ENCODE measurements at places on chromosomes 1 and 21. TPM values are rescaled to one million over a fixed set of nuclear protein-coding genes. Genes with fewer than 3 reads are reported as not detected.

Gene SPRR2E
- total RNA-seq, result not detected

Gene MAP3K21
- total RNA-seq, result 1.0 TPM

GRCh38 chr1:171645553-171646248, 6.8 kb downstream of the MYOC start:
- DNase-seq, result no peak

DNA sequence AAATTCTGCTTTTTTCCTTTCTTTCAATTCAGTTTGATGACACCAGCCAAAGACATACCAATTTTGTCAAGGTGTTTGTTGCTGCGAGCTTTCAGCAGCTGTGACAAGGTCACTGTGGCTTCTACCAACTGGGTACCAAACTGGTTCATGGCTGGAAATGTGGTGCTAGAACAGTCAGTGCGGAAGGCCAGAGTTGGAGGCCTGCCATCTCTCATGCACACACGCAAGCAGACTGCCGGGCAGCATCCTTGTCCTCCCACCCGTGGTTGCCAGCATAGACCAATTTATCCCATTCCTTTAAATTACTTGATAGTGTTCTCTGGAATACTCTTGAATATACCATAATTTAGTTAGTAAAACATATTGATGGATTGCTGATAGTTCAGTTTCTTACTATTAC, 79.9 kb upstream of the GPR52 start:
- no peak for DNase-seq

DNA sequence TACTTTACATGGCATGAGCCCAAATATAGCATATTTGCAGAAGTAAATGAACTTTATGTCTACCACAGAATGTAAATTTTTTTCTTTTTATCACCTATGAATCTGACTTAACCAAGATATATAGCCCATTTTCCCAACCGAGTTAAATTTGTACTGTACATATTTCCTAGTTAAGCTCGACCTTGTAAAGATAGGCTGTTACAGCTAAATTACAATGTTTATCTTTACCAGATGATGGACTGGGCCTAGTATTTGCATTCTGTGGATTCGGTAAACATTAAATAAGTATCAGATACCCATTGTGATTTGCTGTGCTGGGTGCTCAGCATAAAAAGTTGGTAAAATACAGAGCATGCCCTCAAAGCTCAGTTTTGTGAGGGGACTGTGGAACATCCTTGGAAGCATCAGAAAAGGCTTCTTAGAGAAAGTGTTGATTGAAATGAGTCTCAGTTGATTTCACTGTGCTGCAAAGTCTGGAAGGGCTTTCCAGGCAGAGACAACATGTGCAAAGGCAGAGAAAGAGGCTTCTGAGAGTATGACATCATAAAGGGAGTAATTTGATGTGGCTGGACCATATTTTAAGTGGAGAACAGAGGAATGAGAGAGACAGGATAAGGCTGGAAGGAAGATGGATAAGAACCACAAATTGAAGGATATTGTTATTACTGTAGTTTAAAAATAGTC, 27.4 kb downstream of the MORC3 start:
- DNase-seq, result no peak

DNA sequence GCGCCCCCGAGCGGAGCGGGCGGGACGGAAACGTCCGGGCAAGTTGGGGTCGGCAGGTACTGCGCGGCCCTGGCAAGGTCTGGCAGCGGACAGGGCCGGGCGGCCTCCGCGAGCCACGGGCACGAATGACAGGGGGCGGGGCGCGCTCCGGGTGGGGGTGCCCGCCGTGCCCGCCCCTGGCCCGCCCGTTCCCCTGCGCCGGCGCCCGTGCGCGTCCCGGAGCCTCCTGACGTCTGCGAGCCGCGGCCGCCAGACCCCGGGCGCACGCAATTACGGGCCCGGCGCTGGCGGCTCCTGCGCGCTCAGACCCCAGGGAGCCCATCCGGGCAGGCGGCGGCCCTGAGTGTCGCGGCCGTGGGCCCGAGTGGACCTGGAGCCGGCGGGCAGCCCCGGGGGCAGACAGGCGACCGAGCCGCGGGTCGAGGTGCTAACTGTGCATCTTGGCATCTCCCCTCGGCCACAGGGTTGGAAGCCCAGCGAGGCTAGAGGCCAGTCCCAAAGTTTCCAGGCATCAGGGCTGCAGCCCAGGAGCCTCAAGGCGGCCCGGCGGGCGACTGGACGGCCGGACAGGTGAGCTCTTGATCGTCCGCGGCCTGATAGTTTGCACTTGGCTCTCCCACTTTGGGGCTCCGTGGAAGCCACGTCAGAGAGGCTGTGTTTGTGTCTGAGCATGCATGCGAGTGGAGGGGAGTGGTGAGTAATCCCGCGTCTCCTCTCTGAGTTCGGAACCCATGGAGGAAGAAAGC, 918 bp downstream of the MIB2 start:
- no peak for DNase-seq

DNA sequence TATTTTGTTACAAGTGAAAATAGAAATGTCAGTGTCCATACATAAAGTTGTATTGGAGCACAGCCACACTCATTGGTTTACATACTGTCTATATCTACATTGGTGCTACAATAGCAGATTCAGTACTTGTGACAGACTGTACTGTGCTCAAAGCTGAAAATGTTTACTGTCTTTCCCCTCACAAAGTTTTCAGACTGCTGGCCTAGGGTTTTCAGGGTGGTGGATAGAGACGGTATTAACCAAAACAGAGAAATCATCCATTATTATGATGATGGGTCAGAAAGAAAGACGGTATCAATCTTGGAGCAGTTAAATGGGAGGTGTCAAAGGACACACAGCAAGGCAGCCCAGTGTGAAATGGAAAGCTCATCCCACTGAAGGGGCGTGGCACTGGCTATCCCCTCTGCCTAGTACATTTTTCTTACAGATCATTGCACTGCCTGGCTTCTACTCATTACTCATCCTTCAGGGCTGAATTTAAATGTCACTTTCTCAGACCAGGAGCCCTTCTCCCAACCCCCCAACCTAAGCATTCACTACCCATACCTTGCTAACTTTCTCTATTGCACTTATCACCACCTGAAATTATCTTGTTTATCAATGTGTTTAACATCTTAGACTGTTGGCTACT, 10.2 kb downstream of the JAK1 start:
- no peak for DNase-seq

DNA sequence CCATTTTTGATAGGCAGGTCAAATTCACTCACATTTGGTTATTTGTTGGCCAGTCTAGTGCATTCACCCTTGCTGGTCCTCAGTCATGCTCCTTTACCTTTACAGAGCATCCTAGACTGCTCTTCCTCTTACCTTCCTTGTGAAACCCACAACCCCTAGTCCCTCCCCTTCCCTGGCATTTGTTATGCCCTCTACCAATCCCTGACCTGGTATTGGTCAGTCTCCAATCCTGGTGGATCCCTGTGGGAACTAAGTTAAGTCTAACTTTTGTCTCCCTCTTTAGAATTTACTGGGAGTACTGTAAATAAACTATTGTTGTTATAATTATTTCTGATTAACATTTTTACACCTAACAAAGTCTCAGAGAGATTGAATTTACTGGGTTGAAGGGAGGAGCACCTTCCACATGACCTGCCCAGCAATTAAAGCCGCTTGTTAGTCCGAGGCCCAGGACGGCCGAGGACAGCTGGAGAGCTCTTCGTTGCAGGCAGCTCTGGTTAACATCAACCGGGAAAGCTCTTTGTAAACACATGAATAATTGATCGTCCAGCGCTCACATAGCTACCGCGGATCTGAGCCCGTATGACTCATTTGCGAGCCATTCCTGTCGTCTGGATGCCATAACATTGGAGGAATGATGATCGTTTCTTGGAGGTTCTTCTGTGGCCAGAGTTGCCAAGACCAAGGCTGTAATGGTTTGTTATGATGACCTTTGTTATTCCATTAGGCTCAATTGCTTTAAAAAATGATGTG, 31.9 kb downstream of the MTARC1 start:
- DNase-seq, result no peak

Gene XCL2
- 14.0 TPM for total RNA-seq

DNA sequence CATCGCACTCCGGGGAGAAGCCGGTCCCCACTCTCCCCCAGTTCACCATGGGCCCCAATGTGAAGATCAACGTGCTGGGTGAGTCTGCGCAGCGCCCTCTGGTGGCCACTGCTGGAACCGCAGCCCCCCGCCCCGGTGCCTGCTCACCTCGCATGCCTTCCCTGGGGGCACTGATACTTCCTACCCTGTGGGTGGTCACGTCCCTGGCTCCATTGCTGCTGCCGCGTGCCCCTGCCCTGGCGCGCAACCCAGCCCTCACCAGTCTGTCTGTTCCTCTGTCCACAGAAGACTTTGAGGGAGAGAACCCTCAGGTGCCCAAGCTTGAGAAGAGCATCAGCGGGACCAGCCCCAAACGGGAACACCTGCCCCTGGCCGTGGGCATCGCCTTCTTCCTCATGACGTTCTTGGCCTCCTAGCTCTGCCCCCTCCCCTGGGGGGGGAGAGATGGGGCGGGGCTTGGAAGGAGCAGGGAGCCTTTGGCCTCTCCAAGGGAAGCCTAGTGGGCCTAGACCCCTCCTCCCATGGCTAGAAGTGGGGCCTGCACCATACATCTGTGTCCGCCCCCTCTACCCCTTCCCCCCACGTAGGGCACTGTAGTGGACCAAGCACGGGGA, 7.6 kb downstream of the EFNA3 start:
- DNase-seq, result peak; percentile 77

Gene NBPF9
- total RNA-seq, result 15.9 TPM

- no peak for DNase-seq
These were observed 70.4 kb upstream of the VCAM1 start for GRCh38 chr1:100649146-100649545.

Gene PLPPR4
- total RNA-seq, result not detected

Gene STUM
- not detected for total RNA-seq

Gene ADAMTS4
- total RNA-seq, result 0.34 TPM

DNA sequence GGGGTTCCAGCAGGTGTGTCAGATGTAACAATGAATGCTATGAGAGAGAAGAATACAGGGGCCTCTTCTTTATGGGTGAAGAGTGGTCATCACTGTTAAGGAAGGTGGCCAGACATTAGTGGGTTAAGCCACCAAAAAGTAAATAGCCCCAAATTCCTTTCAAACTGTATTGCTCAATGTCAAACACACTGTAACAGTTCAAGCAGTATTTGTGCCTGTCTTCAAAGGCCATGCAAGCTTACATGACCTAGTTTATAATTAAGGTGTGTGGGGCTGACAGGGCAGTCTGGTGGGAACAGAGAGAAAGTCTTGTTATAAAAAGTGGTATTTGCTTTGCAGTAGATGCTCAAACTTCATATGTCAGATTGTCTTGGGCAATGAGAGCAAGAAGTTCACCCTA, 18.5 kb downstream of the CHIT1 start:
- DNase-seq, result no peak

DNA sequence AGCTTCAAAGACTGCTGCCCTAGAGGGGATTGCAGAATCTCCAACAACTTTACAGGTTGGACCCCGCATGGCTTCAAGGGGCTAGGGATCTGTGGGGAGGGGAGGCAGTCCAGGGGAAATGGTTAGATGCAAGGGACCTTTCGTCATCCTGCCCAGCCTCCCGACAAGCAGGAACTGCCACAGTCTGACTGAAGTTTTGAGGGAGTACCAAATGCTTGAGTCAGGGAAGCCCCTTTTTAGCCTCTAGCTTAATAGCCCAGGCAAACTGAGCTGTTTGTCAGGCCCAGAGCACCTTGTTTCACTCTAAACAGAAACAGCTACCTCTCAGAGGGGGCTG, 1.1 kb downstream of the TOR3A start:
- no peak for DNase-seq

DNA sequence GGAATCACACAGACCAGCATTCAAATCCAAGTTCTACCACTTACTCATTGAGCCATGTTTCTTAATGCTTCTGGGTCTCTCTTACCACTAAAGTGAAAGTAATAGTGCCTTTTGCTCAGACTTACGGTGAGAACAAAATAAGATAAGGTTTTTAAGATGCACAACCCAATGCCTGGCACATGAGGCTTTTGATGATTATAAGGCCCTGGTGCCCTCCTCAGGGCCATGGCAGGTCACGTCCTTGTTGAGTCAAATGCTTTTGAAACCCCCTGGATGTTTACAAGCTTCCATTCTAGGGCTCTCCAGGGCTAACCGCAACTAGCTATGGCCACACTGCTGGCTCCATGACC, 76.0 kb downstream of the TENT5C start:
- no peak for DNase-seq

DNA sequence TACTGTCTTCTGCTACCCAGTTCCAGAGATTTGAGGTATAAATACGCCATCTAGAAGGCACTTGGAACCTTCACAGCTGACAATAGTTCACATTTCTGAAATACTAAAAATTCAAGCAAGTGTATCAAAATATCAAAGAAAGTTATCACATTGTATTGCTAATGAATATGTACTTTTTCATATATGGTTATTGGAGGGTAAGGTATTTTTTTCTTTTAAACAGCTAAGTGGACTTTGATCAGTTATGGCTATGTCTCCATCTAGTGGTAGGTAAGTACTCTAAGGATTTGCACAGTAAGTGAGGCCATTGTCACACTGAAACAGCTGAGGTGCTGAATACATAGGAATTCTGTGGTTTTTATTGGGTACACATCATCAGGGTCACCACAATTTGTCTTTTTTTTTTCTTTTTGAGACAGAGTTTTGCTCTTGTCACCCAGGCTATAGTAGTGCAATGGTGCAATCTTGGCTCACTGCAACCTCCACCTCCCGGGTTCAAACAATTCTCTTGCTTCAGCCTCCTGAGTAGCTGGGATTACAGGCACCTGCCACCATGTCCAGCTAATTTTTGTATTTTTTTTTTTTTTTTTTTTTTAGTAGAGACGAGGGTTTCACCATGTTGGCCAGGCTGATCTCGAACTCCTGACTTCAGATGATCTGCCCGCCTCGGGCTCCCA, 49.1 kb upstream of the CR2 start:
- DNase-seq, result no peak

Gene HES2
- total RNA-seq, result not detected

GRCh38 chr1:84541679-84542078, 32.6 kb downstream of the CTBS start:
- DNase-seq, result no peak

GRCh38 chr1:21552715-21553114, 43.5 kb downstream of the ALPL start:
- DNase-seq, result no peak

Gene TCEA3
- total RNA-seq, result 1.6 TPM

DNA sequence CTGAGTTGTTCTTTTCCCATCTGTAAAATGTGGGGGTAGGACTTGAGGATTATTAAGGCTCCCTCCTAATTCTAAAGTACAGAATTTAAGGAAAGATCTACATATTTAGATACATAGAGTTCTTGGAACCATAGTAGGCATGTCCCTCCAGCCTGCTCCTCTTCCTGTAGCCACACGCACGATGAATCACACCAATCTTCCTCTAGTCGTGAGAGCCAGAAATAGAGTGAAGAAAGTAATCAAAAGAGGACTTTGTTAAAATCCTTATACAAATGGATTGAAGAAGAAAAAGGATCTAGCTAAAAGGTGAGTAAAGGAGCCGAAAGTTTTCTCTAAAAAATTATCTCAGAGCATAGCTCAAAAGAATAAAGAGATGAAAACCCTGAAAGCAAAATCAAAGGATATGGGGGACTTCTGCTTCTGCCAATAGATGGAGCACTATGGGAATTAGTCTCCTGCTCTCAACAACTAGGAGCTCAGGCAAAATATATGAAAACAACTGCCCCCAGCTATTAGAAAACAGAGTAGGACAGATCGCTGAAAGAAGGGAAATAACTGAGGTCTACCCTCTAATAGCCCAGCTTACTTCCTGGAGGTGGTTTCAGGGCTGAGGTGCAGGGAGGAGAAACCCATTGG, 8.5 kb downstream of the C1orf141 start:
- no peak for DNase-seq

Gene RRP1
- 136 TPM for total RNA-seq

- no peak for DNase-seq
These were observed 1235.3 kb upstream of the ADGRL2 start for GRCh38 chr1:80565406-80565805.
